ENCODE measurements at places on chromosomes 11 and 22.

- DNase-seq = no peak
These were observed 8.4 kb upstream of the FTH1 start for GRCh38 chr11:61975638-61976419.

DNA sequence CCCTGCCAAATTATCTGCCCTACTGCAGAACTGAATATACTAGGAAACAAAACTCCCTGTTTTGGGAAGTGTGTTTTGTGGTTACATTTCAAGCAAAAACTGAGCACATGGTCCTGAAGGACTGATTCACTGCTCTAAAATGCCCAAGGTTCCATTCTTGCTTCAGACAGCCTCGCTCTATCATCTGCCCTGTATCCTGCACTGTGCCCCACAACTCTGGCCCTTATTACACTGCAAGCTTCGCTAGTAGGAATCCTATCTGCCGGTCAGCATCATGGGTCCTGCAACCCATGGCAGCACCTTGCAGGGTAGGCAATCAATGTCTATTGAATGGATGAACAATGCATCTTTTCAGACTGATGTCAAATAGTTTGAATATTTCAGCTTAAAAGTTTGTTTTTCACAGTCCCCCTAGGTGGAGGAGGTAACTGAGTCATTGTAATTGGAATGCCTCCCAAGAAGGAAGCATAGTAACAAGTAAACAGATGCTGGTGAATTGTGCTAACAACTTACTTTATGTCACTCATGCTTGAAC, 21.3 kb downstream of the LAYN start:
- no peak for DNase-seq

DNA sequence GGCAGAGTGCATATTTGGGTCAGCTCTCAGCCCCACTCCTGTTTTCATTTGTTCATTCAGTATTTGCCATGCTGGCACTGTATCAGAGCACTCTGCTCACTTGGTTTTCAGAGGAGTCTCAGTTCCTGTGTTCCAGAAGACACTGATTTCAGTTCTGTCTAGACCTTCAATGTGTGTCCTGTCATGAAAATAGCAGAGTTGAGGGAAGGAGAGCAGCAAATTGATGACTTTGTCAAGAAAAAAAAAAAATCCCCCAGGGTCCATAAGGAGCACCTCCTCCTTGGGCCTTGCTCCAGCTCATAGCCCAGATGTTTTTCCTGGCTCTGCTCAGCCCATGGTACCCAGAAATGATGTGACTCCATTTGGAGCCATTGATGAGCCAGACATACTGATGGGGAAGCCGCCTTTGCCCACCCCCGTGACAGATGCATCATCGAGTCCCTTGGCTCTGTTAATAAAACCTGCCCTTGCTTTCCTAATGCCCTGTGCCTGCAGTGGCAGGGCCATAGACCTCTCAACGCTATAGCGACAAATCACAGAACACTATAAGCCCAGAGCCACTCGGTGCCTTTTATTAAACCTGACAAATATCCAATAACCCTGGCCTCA, 107.0 kb downstream of the PKNOX2 start:
- no peak for DNase-seq

DNA sequence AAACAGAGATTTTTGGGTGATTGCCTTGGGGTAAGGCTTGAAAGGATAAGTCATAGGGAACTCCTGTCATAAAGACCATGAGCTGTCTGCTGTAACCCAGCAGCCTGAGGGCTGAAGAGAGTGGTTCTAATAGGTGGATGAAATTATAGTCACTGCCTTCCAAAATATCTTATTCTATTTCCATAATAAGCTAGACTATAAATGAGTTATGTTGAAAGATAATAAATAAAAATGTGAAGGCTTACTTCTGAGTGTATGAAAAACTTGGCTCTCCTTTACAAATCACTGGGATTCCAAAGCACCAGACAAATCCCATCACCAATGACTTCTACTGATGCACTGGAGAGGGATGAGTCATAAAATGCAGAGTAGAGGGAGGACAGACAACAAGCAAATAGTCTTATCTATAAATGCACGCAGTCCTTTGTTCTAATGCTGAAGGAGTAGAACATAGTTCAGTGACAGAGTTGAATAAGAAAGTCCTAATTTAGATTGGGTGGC, 775.0 kb upstream of the LRRC4C start:
- DNase-seq = no peak

DNA sequence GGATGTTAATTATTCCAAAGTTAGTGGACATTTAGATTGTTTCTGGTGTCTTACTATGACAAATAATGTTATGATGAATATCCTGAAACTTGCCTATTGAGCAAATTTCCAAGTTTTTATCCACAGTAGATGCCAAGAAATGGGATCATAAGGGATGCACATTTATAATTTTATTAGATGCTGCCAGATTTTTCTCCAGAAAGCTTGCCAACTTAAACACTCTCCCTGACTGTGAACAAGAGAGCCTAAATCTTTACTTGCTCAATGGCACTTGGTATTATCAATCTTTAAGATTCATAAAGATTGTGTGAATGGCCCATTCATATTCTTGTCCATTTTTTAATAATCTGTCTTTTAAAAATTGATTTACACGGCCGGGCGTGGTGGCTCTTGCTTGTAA, 82.4 kb downstream of the SPON1 start:
- no peak for DNase-seq

DNA sequence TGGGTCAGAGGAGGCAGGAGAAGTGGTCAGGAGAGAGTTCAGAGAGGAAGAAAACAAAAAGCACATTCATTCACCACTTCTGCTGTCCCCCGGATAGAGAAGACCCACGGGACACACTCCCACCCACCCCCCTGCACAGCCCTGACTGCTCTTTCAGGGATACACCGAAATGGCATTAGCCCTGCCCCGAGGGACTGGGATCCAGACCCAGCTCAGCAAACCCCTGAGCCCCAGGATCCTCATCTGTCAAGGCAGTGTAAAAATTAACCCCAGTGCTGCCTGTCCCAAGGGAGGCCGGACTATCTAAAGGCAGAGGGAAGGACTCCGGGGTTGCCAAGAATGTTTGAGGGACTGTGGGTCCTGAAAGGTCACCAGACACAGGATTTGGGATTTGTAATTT, 31.2 kb downstream of the TPBGL start:
- DNase-seq = no peak

DNA sequence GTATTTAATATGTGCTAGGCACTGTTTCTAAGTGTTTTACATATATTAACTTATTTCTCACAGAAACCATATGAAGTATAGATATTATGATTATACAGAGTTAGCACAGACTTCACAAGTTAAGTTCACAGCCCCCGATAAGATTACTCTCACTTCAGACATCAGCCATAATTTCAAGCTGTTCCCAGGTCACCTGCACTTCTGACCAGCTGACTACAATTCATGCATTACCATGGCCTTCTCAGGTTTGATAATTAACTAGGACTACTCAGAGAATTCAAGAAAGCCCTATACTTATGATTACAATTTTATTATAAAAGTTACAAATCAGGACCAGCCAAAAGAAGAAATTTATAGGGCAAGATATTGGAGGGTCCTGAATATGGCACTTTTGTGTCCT, 68.2 kb upstream of the RRM1 start:
- no peak for DNase-seq

GRCh38 chr11:126587541-126587940, 232.1 kb downstream of the ST3GAL4 start:
- no peak for DNase-seq

GRCh38 chr11:75763846-75764245, 4.7 kb upstream of the DGAT2 start:
- DNase-seq = no peak

DNA sequence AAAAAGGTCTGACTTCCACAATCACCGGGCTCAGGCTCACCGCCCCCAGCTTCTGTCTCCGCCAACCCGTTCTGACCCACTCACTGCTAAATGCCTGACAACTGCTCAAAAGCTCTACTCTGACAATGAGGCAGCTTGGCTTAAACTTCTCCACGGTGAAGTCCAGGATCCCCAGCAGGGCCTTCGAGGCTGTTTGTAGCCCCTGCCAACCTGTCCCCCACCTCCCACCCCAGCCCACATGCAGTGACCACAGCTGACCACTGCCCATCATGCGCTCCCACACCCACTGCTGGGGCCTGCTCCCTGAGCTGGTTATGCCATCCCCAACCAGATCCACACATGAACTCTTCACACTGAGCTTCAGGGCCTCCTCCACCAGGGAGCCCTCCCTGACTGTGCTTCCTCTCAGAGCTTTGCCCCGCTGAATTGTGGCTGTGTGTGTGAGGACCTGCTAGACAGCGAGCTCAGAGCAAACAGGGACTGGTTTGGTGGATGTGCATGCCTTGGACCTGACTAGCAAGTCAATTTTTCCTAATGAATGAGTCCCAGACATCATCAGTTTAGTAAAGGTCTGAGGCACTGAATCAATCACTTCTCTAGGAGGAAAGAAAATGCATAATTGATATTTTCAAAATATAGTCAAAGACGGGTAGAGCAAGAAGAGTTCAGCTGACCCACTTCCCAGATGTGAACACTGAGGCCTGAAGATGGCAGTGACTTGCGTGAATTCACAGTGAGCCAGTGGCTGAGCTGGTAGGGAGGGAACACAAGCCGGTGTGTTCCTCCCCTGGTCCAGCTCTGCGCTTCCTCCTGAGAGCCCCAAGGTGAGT, 7.7 kb downstream of the LRRC32 start:
- no peak for DNase-seq

DNA sequence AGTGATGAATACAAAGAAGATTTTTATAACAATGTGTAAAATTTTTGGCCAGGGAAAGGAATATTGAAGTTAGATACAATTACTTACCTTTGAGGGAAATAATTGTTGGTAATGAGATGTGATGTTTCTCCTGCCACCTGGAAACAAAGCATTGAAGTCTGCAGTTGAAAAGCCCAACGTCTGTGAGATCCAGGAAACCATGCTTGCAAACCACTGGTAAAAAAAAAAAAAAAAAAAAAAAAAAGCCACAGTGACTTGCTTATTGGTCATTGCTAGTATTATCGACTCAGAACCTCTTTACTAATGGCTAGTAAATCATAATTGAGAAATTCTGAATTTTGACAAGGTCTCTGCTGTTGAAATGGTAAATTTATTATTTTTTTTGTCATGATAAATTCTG, 5.3 kb downstream of the BIRC3 start:
- DNase-seq = peak; percentile 22

- no peak for DNase-seq
These were observed 426.0 kb upstream of the ISX start for GRCh38 chr22:34639911-34640310.

GRCh38 chr11:120224972-120225909, 14.4 kb downstream of the OAF start:
- peak; percentile 47 for DNase-seq

DNA sequence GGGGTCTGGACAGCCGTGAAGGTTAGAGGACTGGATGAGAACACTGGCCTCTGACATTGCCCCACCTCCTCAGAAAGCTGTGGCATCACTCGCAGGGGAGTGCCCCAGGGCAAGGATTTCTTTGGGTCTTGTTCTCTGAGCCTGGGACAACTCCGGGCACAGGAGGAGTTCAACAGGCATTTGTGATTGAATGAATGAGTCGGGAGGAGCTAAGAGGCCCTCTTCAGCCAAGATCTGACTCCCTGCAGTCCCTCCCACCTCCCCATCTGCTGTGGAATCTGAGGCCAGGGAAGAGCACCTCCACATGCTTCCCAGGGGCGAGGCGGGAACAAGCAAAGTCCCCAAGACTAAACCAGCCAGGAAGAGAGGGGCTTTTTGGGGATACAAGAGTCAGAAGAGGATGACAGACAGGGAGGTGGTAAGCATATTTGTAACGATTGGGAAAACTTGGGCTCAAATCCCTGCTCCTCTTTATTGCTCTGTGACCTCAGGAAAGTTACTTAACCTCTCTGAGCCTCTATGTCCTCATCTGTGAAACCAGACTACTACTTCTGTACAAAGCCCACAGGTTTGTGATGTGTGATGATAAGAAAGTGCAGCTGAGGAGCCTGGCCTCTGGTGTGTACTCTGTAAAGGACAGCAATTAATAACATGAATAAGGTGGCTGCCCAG, 6.4 kb downstream of the TP53I11 start:
- DNase-seq = no peak

DNA sequence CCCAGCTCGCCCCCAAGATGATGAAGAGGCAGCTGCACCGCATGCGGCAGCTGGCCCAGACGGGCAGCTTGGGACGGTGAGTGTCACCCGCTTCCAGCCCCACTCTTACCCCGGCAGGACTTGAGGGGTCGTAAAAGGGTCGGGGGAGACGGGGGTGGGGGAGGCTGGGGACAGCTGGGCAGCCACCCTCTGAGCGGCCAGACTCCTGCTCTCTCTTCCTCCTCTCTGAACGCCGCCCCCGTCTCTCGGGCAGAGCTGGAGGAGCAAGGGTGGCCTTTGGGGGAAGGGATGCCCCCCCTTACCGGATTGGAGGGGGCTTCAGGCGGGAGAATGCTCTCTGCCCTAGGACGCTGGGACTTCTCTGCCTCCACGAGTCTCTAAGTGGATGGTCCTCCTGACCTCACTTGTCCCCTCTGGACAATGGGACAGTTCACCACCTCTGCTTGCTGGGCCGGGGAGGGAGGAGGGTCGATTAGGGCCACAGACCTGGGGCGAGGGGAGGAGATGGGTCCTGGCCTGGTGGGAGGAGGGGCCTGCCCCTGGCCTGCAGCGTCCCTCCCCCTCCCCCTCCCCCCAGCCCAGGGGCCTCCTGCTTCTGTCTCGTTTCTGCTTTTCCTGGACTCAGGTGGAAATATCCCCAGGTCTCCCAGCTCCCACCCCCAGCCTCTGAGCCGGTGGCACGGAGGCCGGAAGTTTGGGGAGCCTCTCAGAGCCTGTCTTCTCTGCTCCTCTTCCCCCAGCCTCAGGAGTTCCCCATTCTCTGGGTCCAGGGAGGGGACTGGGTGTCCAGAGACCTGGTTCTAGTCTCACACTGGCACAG, 512 bp downstream of the SH3BP1 start:
- DNase-seq = peak; percentile 54

DNA sequence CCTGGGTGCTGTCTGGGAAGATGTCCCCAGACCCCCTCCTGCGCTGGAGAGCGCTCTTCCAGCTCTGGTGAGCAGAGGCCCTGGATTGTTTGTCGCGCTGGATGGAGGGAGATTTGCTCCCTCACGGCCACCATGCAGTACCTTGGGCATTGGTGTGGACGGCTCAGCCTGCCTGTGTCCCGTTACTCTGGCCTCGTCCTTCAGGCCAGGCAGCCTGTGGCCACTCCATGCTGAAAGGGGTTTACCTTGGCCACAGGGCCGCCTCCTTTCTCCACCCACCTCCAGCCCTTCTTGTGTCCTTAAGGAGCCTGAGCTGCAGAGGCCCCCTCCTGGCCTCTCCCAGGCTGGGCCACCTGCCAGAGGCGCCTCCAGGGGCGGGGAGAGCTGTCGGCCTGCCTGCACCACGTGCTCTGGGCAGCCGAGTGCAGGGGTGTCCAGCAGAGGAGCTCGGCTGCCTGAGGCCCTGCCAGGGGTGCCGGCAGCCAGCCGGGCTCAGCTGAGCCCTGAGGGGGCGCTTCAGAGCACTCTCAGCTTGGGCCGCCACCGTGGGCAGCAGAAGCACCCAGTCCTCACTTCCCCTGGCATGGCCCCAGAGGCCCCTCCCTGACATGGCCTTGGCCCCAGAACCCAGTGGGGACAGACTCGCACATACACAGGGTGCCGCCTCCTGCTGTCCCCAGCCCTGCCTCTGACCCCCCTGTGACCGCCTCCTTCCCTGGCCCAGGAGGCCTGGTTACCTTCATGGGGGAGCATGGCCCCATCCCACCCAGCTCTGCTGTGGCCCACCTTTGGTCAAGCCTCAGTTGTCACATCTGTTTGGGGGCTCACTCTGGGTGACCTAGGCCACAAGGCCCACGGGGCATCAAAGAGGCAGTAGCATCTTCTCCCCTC, 3.4 kb downstream of the CCND1 start:
- DNase-seq = no peak
